GM23338 (cell line): ENCODE measurements at places on chromosomes 6 and 20.

GRCh38 chr6:108714101-108714765, 134.0 kb upstream of the ARMC2 start:
- H3K4me1 ChIP-seq = 0 out of 2 replicates have a peak, but pooled peaks cover 7% of the 10 kb centered on the region
- DNase-seq = no peak
- H3K27ac ChIP-seq = no peak overlapping the region
- no peaks in the 10 kb centered on the region for H3K36me3 ChIP-seq

DNA sequence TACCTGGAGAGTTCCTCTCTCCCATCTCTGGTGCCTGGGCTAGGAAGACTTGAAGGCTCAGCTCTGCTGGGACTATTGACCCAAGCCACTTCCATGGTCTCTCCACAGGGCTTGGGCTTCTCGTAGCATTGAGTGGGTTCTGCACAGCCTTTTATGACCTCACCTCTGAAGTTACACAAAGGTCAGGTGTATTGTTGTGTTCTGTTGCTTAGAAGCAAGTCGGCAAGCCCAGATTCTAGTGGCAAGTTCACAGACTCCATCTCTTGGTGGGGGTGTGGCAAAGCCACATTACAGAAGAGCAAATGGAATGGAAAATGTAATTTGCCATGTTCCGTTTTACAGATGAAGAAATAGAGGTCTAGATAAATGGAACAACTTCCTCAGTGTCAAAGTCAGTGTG, 13.5 kb downstream of the BPI start:
- no peaks in the 10 kb centered on the region for H3K4me1 ChIP-seq
- H3K4me3 ChIP-seq = no peak overlapping the region
- no peaks in the 10 kb centered on the region for H3K27me3 ChIP-seq
- no peak for DNase-seq

DNA sequence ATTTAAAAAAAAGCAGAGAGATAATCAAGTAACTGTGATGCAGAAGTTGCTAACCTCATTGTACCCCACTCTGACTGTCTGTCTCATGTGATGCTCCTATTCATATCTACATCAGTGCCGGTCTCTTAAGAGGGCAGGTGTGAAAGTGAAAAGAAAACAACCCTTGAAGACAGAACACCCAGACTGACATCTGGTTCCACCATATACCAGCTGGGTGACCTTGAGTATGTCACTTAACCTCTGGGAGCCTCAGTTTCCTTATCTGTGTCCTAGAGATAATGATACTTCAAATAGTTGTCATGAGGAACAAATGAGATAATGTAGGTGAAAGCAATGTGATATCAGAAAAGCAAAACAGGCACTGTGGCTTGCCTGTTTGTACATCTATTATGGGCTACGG, 426.8 kb upstream of the SOX4 start:
- H3K4me1 ChIP-seq = no peaks in the 10 kb centered on the region
- H3K36me3 ChIP-seq = no peaks in the 10 kb centered on the region

DNA sequence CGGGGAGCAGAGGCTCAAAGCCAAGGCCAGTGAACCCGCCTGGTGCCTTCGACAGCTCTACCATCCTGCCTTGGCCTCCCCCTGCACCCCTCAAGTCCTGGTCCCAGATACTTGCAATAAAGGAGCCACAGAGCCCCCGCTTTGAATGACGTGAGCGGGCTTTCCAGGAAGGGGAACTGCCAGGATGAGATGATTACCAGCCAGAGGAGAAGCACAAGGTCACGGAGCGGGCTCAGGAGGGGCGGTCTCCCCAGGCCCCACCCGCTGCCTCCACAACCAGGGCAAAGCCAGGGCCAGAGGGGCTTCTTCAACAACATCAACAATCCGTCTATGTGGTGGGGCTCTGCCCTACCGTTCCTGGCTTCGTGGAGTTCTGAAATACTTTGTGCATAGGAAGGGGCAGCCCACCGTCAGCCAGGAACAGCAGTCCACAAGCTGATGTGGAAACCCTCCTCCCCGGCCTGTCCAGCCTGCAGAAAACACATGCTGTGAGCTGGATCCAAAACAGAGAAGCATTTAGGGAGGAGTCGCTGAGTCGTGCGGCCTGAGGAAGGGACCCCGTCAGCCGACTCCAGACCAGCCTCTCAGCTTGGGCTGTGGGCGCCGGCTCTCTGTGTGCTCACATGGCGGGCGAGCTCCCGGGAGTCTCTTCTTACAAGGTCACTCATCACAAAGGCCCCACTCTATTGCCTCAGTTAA, 392.5 kb downstream of the CDH4 start:
- no peak overlapping the region for H3K4me3 ChIP-seq
- no peaks in the 10 kb centered on the region for H3K4me1 ChIP-seq
- no peaks in the 10 kb centered on the region for H3K27me3 ChIP-seq
- H3K36me3 ChIP-seq = no peaks in the 10 kb centered on the region

GRCh38 chr20:2210646-2211552, 84.9 kb upstream of the TGM3 start:
- H3K27me3 ChIP-seq = peaks cover 24% of the 10 kb centered on the region
- H3K36me3 ChIP-seq = no peaks in the 10 kb centered on the region
- peak; percentile 14 for DNase-seq
- H3K4me1 ChIP-seq = no peaks in the 10 kb centered on the region
- no peak overlapping the region for H3K4me3 ChIP-seq

GRCh38 chr6:170247178-170247701, 43.6 kb downstream of the DLL1 start:
- DNase-seq = no peak
- H3K4me1 ChIP-seq = no peaks in the 10 kb centered on the region
- no peak overlapping the region for H3K4me3 ChIP-seq
- H3K36me3 ChIP-seq = no peaks in the 10 kb centered on the region
- H3K27ac ChIP-seq = no peak overlapping the region

DNA sequence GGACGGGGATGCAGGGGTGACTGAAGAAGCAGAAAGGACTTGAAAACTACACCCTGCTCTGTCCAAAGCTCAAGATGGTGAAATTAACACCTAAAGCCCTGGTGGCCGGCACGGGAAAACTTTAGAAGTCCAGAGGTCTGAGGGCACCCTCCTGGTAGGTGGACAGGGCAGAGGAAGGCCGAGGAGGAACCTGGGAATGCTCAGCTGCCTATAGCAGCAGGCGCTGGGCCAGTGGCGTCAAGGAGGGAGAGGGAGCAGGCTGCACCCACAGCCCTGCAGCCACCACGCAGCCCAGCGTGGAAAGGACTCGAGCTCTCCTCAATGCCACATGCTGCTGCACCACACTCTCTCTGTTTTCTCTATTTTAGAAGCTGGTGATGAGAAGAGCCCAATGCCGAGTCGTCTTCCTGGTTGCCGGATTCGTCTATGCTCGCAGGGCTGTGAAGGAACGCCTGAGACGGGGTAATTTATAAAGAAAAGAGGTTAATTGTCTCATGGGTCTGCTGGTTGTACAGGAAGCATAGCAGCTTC, 248.3 kb upstream of the AFDN start:
- H3K27me3 ChIP-seq = no peaks in the 10 kb centered on the region
- no peaks in the 10 kb centered on the region for H3K36me3 ChIP-seq
- no peak for DNase-seq
- H3K27ac ChIP-seq = no peak overlapping the region
- H3K4me3 ChIP-seq = no peak overlapping the region

DNA sequence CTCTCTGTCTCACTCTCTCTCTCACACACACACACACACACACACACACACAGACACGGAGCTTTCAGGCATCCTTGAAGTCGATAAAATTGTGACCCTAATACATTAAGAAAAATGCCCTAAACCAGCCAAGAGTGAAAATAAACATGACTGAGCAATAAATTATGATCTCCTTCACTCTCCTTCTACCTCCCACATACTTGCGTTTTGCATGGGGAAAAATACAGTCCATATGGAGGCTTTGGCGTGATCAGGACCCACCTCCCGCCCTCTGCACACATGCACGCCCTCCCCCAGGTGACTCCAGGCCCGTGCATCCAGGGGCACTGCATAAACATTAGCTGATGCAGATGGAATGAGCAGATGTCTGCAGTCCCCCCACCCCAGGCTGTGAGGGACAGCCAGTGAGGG, 114.2 kb upstream of the JARID2 start:
- H3K4me1 ChIP-seq = peaks cover 12% of the 10 kb centered on the region
- H3K27me3 ChIP-seq = no peaks in the 10 kb centered on the region
- DNase-seq = no peak

DNA sequence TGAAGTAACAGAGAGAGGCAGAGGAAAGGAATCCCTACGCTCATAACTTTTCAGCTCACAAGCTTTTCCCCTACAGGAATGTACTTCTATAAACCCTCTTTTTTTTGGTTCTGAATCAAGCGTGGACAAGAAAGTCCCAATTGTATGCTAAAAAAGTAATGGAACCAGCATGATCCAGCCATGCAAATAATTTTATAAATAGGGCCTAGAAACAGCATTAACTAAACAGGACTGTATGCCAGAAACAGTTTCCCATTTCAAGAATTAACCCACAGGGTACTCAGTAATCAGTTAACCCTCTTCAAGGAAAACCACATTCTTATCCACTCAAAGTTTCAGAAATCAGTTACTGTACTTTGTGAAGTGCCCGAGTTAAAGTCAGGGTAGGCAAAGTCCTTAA, 87.0 kb upstream of the HMGCLL1 start:
- no peaks in the 10 kb centered on the region; the same call in 1 of the 2 replicates for H3K4me1 ChIP-seq
- no peaks in the 10 kb centered on the region for H3K36me3 ChIP-seq
- no peaks in the 10 kb centered on the region for H3K27me3 ChIP-seq
- H3K4me3 ChIP-seq = no peak overlapping the region

DNA sequence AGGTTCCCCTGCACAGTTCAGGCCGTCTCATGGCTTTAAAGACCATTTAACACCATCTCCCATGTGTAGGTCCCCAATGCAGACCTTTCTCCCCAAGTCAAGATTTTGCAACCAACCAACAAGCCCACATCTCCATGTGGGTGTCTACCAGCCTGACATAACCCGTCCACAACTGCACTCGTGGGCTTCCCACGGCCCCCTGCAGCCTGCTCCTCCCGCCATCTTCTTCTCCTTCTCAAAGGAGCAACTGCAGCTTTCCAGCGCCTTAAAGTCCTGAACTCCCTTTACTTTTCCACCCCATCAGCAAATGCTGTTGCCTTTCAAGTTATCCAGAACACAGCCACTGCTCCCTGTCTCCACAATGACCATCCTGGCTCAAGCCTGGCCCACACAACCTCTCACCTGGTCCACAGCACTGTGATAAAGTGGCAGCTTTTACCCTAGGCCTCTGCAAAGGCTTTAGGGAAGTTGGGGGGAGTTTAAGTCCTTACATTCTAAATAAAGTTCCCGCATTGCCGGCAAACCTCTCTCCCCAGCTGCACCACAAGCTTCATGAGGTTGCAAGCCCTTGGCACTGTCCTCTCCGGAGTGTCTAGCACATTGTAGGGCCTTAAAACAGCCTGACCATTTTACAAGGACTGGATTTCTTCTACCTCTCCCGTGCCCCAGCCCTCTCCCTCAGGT, 140.5 kb downstream of the PREX1 start:
- H3K36me3 ChIP-seq = no peaks in the 10 kb centered on the region
- no peak overlapping the region for H3K4me3 ChIP-seq
- H3K27me3 ChIP-seq = no peaks in the 10 kb centered on the region
- no peak for DNase-seq
- H3K27ac ChIP-seq = no peak overlapping the region

DNA sequence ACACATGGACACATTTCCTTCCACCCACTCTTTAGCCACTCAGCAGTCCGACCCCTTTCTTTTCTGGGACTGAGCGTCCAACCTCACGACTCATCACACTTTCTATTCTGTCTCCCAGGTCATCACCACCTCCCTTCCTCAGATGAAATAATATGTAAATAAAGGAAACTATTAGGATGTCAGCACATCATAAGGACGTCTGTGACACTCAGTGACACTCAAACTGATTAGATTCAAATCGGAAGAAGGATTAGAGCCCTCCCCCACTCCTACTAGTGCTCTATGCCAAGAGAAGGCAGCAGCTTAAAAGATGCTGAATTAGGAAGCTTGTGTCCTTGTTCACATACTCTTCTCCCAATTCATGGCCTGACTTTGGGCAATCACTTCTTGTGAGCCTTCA, 113.6 kb downstream of the TNFRSF21 start:
- DNase-seq = no peak
- no peak overlapping the region for H3K4me3 ChIP-seq
- H3K27ac ChIP-seq = no peak overlapping the region
- H3K27me3 ChIP-seq = no peaks in the 10 kb centered on the region
- H3K36me3 ChIP-seq = no peaks in the 10 kb centered on the region

- no peak overlapping the region for H3K27ac ChIP-seq
- H3K36me3 ChIP-seq = no peaks in the 10 kb centered on the region
- no peaks in the 10 kb centered on the region for H3K27me3 ChIP-seq
- H3K4me3 ChIP-seq = no peak overlapping the region
- H3K4me1 ChIP-seq = peaks cover 19% of the 10 kb centered on the region
- no peak for DNase-seq
Observed at GRCh38 chr6:44189257-44189656, 27.5 kb upstream of the MYMX start.

DNA sequence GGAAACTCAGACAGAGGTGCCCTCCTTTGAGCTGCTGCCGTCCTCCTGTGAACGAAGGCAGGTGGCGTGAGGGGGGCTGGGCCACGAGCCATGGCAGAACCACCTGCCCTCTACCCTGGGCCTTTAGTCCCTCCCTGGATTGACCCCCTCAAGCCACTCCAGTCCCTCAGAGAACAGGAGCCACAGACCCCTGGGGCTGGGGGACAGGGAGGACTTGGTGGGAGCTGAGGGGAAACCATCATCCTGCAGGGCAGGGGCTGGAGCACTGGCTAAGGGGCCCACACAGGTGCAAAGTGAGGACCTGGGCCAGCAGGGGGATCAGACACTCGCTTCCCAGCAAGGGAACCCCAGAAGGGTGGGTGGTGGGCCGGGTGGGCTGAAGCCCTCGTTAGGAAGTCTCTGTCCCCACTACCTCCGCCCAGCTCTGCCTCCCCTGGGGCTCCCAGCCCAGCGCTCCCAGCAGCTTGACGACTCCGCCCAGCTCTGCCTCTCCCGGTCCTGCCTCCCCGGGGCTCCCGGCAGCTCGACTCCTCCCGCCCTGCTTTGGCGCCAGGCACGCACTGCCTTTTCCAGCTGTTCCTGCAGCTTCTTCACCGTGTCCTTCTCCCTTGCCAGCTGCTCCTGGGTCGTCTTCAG, 44.4 kb downstream of the DSTN start:
- peak; percentile 29 for DNase-seq
- H3K27me3 ChIP-seq = no peaks in the 10 kb centered on the region
- no peak overlapping the region for H3K27ac ChIP-seq
- H3K36me3 ChIP-seq = 0 out of 2 replicates have a peak, but pooled peaks cover 8% of the 10 kb centered on the region
- H3K4me1 ChIP-seq = peaks cover 3% of the 10 kb centered on the region; the same call in 1 of the 2 replicates
- H3K4me3 ChIP-seq = no peak overlapping the region

DNA sequence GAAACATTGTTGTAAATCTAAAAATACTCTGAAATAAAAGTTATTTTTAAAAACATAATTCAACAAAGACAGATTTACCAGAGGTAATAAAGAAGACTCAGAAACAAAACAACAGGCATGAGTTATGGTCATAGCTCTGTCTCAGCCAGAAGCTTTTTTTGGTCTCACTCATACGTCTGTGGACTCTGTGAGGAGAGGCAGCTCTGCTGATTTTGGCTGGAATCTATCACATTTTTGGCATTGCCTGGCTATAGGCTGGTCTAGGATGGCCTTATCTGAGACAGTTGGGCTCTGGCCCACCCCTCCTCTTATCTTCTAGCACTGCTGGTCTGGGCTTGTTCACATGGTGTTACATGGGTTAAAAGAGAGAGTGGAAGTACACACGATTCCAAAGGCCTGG, 514.0 kb upstream of the BTBD3 start:
- H3K4me1 ChIP-seq = no peaks in the 10 kb centered on the region
- H3K27me3 ChIP-seq = no peaks in the 10 kb centered on the region
- H3K36me3 ChIP-seq = no peaks in the 10 kb centered on the region
- DNase-seq = no peak
